Fibroblast of gingiva (primary cell): ENCODE measurements at places on chromosomes 5 and 9.
A peak's percentile ranks its signal among the peaks of the same experiment; 100 is the strongest.

GRCh38 chr5:88438006-88438405, 169.4 kb upstream of the TMEM161B start:
- DNase-seq, result no peak

- peak; percentile 27 for DNase-seq
Measured at GRCh38 chr5:180090769-180091546, 19.4 kb upstream of the RNF130 start.

GRCh38 chr5:132110195-132110594, 36.6 kb downstream of the CSF2 start:
- no peak for DNase-seq

DNA sequence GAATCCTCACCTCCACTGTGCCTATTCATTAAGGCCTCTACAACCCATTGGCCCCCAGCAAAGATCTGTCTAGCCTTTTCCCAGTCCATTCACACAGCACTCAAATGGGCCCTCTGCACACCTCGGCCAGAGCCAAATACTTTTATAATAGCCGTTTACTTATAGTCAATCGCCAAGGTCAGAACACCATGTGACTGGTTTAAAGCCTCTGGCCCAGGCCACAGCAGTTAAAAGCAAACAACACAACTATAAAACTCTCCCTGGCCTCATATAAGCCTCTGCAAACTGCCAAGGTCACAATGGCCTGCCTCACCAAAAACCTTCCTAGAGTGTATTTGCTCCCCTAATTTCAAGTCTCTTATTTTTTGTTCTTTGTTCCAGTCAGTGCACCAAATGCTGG, 562.6 kb downstream of the CAAP1 start:
- no peak for DNase-seq

GRCh38 chr9:107389617-107390071, 99.9 kb downstream of the KLF4 start:
- peak; percentile 83 for DNase-seq

DNA sequence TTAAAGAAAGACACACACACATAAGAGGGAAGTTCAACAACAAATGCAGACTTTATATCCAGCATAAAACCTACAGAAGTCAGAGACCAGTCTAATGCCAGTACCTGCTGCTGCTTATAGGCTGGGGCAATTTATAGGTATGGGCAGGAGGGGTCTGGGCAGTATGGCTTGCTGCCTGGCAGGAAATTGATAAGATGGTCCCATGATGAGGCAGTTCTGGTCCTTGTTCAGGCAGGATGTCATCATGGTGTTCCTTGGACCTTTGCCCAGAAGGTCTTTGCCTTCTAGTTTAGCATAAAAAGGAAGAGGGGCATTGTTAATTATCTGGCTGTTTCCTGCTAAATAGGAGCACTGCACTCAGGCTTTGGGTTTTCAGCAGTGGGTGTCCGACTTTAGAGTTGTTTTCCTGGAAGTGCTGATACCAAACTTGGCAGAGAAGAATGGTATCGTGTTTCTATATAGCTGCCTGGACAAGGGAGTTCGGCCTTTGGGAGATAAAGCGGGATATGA, 10.4 kb upstream of the PDCD1LG2 start:
- no peak for DNase-seq

- no peak for DNase-seq
Measured at GRCh38 chr5:88279584-88279983, 10.9 kb upstream of the TMEM161B start.

- DNase-seq, result peak; percentile 12
Measured at GRCh38 chr9:114696814-114697544, 15.0 kb upstream of the TEX48 start.

- no peak for DNase-seq
Measured at GRCh38 chr9:124500028-124500795, 7.0 kb downstream of the NR5A1 start.

DNA sequence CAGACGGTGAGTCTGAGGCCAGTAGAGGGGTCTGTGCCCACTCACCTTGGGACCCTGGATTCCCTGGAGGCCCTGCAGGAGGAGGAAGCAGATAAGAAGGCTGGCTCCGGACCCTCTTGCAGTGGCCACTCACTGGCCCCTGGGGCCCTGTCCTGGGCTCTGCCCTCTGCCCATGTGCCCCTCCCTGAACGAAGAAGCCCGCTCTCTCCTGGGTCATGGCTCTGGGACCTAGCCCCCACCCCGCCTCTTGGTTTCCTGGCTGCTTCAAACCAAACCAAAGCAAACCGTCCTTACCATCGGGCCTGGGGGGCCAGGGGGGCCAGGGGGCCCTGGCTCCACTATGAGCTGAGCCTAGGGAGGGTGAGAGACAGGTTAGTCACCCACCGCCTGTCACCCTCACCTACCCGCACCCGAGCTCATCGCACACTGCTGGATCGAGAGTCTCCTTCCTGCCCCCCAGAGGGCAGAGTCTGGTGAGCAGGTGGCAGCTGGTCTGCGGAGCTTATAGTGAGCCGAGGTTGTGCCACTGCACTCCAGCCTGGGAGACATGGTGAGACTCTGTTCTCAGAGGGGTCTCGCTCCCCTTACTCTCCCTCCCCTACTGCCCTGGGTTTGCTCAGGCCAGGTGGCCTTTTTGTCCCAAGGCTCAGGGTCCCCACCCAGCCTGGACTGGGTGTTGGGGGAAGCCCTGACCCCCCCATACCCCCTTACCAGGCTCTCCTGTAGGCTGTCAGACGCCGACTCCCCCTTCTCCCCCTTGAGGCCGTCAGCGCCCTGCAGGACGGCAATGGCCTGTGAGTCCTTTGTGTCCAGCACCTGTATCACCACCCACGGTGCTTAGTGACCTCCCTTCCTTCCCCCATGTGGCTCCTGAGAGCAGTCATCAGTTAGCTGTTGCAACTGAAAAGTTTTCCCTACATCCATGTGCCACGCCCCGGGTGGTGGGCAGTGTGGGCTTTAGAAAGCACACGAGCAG, 15.2 kb upstream of the PHYKPL start:
- DNase-seq, result no peak

- no peak for DNase-seq
Measured at GRCh38 chr5:132427281-132428146, 58.0 kb downstream of the SLC22A5 start.

- DNase-seq, result no peak
Measured at GRCh38 chr9:118000581-118000980, 296.4 kb downstream of the TLR4 start.

DNA sequence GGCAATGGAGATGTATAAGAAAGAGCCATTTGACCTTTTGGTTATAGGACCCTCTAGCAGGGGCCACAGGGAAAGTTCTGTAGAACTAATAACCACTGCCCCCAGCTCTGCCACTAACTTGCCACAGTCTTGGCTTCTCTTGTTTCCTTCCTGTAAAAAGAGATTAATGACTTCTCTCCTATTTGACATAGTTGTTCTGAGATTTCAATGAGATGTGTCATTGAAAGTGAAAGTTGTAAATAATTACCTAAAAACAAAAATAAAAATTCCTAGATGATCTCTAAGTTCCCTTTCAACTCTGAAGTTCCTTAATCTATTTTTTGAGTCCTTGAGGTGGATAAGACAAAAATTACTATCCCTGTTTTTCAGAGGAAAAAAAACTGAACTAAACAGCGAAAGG, 1.4 kb upstream of the KIF12 start:
- DNase-seq, result no peak

DNA sequence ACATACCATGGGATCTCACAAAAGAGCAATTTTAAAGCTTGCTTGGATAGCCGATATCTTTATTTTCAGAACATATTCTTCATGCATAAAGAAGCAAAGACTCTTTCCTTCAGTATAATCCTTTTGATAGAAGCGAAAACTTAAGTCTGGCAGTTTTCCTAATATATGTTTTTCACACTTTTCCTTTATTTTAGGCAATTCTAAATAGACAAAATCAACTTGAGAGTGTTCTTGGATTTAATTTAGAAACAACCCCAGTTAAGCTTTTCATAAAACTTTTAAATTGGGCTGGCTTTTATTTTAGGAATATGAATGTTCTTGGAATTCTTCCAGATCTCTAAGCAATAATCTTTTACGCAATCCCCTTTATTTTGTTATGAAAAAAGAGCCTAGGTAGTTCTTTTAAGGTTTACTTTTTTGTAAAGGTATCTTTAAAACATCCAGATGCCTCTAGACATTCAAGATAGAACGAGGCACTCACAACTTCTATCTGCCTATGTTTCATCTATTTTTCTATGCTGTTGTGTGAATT, 51.5 kb upstream of the HSPB3 start:
- DNase-seq, result no peak

DNA sequence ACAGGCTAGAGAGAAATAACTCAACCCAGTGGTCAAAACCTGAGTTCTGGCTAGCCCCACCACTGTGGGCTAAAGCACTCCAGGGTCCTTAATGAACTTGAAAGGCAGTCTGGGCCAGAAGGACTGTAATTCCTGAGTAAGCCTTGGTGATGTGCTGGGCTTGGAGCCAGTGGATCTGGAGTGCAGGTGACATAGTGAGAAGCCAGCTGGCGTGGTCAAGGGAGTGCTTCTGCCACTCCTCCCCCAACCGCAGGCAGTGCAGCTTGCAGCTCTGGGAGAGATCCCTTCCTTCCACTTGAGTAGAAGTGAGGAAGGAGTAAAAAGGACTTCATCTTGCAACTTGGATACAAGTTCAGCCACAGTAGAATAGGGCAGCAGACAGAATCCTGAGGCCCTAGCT, 424.0 kb downstream of the CDH18 start:
- DNase-seq, result no peak

GRCh38 chr9:136342181-136343120, 15.1 kb downstream of the GPSM1 start:
- peak; percentile 58 for DNase-seq

- DNase-seq, result no peak
Measured at GRCh38 chr5:14420101-14420811, 161.3 kb upstream of the OTULINL start.

DNA sequence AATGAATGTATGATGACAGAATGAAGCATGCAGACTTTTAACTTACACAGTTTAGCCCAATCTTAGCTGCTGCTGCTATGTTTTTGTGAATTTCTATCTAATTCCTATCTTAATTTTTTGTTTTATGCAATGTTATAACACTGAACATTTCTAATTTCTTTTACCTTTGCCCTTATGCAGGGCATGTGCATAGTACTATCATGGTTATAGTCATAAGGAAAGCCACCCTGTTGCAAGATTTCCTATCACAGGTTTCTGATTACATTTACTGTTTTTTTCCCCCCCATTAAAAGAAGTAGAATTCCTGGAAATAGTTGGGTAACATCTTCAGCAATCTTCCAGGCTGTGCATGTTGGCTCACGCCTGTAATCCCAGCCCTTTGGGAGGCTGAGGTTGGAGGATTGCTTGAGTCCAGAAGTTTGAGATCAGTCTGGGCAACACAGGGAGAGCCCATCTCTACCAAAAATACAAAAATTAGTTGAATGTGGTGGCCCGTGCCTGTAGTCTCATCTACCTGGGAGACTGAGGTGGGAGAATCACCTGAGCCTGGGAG, 164.4 kb downstream of the KDM4C start:
- DNase-seq, result no peak

DNA sequence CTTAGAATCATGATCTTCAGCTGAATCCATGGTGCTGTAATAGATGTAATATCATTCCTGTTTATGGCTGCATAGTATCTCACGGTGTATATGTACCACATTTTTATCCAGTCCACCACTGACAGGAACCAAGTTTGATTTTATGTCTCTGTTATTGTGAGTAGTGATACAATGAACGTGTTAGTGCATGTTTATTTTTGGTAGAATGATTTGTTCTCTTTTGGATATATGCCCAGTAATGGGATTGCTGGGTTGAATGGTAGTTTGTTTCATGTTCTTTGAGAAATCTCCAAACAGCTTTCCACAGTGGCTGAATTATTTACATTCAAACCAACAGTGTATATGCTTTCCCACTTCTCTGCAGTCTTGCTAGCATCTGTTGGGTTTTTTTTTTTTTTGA, 175.1 kb upstream of the CDH10 start:
- DNase-seq, result no peak

DNA sequence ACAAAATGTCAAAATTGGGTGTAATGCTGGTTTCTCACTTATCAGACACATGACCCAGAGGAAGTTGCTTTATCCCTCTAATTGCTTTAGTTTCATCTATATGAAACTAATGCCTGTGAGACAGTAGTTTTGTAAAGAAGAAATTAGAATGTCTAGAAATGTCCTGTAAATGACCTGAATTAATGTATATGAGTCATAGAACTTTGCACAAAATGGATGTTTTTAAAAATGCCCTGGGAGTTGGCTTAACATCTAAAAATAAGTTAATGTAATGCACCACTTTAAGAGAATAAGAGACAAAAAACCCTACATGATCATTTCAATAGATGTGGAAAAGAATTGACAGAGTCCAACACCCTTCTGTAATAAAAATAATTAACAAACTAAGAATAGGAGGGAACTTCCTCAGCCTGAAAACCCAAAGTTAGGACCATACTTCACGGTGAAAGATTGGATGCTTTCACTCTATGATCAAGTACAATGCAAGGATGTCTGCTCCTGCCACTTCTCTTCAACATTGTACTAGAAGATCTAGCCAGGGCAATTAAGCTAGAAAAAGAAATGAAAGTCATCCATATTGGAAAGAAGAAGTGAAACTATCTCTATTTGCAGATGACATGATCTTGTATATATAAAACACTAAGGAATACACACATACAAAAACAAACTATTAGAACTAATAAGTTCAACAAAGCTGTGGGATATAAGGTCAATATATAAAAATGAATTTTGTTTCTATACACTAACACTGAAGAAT, 117.9 kb downstream of the MELK start:
- no peak for DNase-seq

DNA sequence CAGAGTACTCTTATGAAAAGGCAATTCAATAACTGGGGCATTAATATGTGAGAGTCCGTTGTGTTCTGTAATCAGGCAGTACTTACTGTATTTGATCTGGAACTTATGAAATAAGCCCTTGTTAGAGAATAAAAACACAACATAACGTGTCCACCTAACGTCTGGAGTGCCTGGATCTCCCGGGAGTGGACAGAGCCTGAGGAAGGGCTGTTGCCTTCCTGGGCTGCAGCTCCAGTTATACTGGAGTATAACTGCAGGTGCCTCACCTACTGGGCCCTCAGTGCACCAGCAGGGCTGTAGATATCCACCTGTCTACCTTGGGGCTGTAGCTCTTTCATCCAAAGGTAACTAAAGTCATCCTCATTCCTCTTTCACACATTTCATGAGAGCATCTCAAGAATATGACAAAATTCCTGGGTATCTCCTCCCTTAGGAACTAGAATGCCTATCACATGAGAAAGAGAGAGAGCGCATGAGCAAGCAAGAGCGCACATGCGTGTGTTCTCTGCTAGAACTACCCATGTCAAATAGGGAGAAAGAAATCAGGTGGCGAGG, 200.1 kb downstream of the GAPVD1 start:
- no peak for DNase-seq

GRCh38 chr9:133950192-133950591, 41.9 kb downstream of the VAV2 start:
- DNase-seq, result no peak
